ENCODE measurements at places on chromosomes 6 and 20. TPM values are rescaled to one million over a fixed set of nuclear protein-coding genes. Genes with fewer than 3 reads are reported as not detected.

The NQO2 gene
- total RNA-seq, result 12.3 TPM

The ZNF318 gene
- 135 TPM for total RNA-seq

The EPHA7 gene
- total RNA-seq, result not detected

The TRAPPC3L gene
- not detected for total RNA-seq

The SH3BGRL2 gene
- not detected for total RNA-seq

DNA sequence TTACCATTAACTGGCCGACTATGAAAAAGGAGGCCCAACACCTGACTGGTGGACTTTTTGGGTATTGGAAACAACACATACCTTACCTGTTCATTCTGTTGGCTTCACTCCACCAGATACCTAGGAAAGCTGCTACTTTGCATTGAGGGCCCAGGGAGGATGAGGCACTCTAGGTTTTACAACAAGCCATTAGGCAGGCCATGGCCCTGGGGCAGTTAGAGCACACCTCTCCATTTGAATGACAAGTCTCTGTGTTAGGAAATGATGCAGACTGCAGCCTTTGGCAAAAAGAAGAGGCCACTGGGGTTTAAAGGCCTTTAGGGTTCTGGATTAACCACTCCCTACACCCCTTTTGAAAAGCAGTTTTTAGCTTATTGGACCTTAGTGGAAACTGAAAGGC, 144.3 kb downstream of the OR2B2 start:
- DNase-seq, result no peak

The RSPH4A gene
- total RNA-seq, result 0.39 TPM
